Cortex of kidney (tissue), 1 donor: ENCODE measurements at places on chromosomes 13 and 19.

DNA sequence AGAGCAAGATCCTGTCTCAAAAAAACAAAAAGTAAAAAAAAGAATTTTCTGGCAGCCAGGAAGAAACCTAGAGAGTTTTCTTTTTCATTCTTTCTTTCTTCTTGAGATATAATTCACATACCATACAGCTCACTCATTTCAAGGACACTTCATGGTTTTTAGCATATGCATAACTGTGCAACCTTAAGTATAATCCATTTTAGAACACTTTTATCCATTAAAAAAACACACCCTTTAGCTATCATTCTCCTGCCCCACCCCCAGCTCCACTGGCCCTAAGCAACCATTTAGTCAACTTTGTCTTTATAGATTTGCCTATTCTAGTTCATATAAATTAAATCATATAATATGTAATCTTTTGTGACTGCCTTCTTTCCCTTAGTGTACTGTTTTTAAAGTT lies 8.1 kb upstream of the IPO5 start:
- DNase-seq, result no peak

GRCh38 chr19:55635334-55635717 lies 5.5 kb upstream of the ZNF580 start:
- DNase-seq, result no peak

DNA sequence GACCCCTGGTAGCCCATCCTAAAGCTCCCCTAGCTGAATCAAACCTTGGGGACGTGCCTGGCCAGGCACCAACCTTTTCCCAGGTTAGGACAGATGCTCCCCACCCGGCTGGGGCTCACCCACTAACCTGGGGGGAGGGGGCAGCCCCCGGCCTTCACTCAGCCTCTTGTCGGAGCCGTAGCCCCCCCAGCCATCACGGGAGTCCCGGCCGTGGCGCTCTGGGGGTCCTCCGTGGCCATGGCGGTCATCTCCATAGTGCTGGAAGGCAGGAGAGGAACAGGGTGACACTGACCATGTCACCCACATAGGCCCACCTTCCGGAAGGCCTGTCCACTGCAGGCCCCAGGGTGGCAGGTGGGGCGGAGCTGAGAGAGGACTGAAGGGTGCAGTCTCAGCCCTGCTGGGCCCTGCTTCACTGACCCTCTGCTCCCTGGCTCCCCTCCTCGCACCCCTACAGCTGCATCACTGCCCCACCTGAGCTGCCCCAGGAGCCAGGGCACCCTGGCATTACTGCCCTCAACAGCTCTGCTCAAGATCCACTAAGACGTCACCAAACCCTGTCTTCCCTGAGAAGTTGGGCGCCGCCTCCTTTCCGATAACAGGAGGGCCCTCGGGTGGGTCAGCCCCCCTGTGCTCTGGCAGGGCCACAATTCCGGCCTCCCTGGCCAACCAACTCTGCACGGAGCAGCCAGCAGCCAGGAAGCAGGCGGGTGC lies 22.6 kb upstream of the TINCR start:
- no peak for DNase-seq

DNA sequence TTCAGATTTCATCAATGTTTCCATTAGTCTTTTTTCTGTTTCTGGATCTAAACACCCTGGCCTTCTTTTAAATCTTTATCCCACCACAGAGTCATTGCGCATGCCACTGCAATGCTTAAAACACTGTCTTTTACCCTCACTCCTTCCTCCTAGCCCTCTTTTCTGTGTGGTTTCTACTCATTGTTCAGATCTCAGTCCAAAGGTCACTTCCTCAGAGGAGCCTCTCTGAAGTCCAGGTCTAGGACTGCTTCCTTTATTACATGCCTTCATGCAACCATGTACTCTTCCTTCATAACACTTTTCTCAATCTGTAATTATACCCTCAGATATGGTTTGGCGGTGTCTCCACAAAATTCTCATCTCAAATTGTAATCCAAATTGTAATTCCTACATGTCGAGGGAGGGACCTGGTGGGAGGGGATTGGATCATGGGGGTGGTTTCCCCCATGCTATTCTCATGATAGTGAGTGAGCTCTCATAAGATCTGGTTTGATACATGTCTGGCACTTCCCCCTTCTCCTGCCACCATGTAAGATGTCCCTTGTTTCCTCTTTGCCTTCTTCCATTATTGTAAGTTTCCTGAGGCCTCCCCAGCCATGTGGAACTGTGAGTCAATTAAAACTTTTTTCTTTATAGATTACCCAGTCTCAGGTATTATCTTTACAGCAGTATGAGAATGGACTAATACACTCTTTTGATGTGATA lies 808.9 kb downstream of the DIAPH3 start:
- no peak for DNase-seq

DNA sequence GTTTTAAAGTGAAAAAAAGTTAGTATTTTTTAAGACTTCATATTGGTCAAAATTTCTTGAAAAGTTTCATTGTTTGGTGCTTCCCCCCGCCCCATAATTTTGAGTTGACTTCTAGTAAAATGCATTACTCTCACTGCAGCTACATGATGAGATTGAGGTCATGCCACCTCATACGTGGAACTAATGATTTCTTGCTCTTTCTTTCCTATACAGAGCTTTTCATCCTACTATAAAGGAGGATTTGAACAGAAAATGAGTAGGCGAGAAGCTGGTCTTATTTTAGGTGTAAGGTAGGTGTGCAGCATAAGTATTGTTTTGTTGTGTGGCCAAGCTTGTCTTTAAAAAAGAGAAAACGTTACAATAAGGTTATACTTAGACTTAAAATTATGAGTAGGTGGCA lies 55.0 kb downstream of the DNAJC15 start:
- no peak for DNase-seq

GRCh38 chr13:99273128-99273527 lies 14.9 kb upstream of the GPR18 start:
- no peak for DNase-seq

DNA sequence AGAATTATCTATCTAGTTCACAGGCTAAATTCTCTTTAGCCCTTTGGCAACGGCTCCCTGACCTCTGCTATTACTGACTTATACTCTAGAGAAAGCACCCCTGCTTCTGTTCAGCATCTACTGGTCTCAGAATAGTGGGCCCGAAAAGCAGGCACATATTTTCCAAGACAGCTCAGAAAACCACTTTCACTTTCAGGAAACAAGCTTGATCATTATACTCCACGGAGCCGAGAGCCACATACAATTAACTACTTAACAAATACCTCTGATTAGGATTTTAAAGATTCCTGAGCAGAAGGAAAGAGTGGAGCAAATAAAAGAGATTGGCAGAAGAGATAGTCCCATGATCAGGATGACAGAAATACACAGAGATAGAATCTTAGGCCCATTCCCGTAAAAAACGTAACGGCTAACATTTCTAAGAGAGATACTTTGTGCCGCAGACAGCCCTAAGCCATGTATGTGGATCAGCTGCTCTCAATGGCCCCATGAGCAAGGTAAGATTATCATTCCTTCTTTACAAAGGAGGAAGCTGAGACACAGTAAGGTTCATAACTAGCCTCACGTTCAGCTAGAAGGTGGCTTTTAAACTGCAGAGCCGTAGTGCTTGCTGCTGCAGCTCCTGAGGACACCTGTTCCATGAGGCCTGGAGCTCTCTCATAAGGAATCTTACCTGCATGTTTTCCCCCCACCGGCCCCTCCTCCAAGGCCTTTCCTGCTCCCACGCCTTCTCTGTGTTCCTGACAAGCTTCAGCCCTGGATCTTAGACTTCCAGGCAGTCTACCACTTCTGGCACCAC lies 227.2 kb downstream of the FOXO1 start:
- no peak for DNase-seq

GRCh38 chr13:79477968-79478367 lies 3.0 kb upstream of the NDFIP2 start:
- no peak for DNase-seq

DNA sequence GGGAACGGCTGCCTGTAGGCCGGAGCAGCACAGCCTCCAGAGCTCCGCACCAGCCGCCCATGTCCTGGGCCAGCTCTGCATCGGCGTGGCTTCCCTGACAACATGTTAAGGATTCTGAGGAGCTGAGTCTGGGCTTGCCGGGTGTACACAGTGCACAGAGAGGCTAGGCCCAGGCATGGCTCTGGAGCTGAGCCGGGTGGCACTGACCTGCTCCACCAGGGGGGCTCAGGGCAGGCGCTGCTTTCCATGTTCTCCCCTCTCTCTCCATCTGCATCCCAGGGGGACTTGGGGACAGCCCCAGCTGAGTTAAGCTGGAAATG lies 31.6 kb downstream of the AP1M1 start:
- no peak for DNase-seq

DNA sequence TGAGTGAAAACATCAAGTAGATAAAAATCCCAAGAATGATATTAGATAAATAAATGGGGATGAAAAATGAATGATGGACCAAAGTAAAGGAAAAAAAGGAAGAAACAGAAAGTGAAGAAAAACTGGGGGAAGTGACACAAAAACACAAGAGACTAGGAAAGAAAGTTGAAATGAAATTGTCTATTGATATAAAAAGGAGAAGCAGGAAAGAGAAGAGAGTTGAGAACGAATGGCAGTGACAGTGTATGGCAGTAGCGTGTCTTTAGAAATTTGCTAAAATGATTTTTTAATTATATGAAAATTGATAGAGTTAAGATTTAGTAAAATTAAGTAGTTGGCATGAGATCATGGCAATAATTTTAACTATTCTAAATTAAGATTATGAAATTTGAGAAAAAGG lies 36.3 kb upstream of the SGCG start:
- no peak for DNase-seq

GRCh38 chr13:91346062-91346461 lies 1.4 kb upstream of the MIR17HG start:
- no peak for DNase-seq

DNA sequence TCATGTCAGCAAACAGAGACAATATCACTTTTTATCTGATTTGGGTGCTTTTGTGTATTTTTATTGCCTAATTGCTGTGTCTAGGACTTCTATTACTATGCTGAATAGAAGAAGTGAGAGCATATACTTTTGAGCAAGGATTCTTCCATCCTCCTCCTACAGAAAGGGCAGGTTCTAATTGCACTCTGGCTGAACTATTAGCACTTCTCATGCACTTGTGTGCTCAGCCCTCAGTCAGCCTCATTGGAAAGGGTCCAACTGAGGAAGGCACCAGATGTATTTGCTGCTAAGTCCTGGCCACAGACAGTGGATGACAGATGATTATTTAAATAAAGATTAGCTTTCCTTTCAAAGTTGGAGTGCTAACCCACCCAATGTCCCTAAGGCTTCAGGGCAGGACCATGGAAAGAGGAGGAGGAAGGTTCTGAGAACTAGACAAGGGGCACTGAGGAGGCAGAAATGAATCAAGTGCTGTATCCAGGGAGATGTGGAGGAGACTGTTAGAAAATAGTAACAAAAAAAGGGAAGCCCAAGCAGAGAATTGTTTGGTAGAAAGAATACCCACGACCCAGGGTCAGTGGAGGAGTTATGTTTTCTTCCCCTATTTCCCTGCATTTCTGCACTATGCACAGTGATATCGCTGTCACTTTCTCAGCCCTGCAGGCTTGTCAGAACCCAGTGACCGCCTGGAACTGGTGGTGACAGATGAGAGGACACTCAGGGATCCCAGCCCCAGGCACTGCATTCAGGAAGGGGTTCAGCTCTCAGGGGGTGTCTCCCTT lies 8.0 kb downstream of the LILRB4 start:
- DNase-seq, result no peak

DNA sequence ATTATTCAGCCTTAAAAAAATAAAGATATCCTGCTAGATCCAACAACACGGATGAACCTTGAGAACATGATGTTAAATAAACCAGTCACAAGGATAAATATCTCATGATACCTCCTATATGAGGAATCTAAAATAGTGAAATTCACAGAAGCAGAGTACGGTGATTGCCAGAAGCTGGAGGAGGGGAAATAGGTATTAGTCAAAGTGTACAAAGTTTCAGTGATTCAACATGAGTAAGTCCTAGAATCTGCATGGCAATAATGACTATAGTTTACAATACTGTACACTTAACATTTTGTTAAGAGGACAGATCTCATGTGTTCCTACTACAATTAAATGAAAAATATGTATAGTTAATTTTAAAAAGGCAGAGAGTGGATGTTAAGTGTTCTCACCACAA lies 206.6 kb upstream of the SLC10A2 start:
- DNase-seq, result no peak

- DNase-seq, result no peak
Measured at GRCh38 chr19:46603195-46603637, 2.1 kb downstream of the CALM3 start.

DNA sequence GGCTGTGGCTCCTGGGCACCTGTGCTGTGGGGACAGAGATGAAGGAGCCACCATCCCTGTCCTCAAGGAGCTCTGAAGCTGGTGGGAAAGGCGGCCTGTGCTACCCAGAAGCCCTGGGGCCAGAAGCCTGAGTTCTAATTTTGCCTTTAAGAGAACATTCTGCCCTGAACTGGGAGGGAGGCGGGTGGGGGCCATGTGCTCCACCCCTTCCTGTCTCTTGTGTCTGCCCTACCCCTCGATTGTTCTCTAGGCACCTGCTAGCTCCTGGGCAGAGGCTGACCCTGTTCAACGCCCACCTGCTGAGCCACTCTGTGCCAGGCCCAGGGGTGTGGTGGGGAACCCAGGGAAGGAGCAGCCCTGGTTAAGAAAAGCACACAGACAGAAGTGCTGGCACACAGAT lies 5.9 kb downstream of the TRAPPC6A start:
- no peak for DNase-seq

- no peak for DNase-seq
Measured at GRCh38 chr13:98097749-98098148, 45.1 kb upstream of the FARP1 start.

DNA sequence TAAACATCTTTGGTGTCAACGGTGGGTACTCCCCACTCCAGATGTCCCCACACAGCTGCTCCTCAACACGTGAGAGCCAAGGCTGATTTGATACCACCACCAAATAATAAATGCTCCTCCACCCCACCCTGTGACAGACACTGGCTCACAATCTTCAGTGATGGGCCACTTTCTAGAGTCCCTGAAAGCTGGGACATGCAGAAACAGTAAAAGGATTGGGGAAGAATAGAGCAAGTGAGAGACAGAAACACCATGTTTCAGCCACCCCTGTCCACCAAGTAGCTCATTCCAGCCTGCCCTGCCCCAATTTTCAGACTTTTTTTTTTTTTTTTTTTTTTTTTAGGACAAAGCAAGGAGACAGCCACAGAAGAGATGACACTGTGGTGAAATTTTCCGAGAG lies 1.6 kb downstream of the SLC46A3 start:
- DNase-seq, result no peak

DNA sequence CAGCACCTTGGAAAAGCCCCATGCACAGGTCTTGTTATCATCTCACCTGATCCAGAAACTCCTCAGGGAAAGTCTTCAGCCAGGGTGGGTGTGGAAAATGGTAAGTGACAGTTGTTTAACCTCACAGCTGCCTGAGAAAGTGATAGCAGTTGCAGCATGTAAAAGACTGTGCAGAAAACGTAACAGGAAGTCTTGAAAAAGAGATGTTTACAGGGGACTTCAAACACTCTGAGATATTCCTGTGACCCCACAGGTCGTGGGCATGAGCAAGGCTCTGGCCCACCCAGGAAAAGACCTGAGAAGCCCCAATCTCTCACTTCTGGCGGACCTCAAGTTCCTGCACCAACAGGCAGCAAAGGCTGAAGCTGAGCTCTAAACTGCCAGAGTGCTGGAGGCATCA lies 826.9 kb downstream of the UQCRFS1 start:
- DNase-seq, result no peak

GRCh38 chr13:39952249-39953233 lies 297.1 kb downstream of the COG6 start:
- no peak for DNase-seq
